ENCODE measurements at places on chromosomes 3 and 15.
A peak's percentile ranks its signal among the peaks of the same experiment; 100 is the strongest.

DNA sequence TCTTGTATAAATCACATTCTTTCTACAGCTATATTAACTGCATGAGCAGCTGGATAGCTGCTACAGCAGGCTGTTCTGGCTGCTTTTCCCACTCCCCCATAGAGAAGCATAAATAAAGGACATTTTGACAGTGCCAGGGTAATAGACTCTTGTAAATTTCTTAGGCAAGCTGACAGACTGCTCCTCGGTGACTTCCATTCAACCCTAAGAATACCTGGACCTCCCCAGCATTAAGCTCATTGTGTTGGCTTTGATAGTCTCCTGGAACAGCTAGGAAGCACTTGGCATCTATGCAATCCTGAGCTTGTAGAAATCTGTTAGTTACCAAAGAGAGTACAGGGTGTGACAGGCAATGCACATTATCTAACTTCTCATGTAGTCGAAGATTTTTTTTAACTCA, 475.4 kb downstream of the AGBL1 start:
- no peak for DNase-seq

GRCh38 chr3:123064914-123065313, 1.9 kb upstream of the PDIA5 start:
- no peak for DNase-seq

DNA sequence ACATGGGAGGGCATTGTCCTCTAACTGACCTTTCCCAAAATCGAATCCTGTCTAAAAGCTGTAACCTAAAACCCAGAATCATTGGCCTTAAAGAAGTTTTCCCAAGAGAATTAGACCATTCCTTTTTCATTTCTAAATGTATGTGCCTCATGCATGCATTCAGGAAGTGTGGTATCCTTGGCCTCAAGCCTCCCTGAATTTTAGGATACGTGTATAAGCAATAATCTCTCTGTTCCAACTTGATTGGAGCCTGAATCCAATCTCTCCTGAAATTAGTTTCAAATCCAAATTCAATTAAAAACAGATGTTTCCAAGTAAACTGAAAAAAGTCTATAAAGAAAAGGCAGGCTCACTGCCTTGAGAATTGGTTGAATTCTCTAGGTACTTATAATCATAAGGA, 86.0 kb upstream of the VEPH1 start:
- no peak for DNase-seq

- DNase-seq: no peak
Observed at GRCh38 chr3:19901337-19901736, 32.7 kb downstream of the EFHB start.

- no peak for DNase-seq
Observed at GRCh38 chr15:70259640-70260508, 162.2 kb upstream of the TLE3 start.

DNA sequence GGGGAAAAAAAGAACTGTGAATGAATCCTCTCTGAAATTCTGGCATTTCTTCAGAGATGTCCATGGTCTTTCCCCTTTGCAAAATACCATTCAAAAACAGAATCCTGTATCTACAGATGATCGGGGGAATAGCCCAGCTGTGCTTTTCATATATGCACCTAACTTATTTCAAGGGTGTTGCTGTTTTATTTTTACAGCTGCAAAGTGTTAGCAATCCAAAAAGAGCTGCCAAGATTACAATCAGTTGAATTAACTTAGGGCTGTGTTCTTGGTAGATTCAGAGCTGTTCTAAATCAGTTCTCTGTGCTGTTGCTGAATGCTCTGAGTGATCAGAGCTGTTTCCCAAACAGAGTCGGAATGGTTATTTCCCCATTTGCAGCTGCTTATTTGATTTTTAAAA, 175.7 kb upstream of the SEMA6D start:
- DNase-seq: no peak

DNA sequence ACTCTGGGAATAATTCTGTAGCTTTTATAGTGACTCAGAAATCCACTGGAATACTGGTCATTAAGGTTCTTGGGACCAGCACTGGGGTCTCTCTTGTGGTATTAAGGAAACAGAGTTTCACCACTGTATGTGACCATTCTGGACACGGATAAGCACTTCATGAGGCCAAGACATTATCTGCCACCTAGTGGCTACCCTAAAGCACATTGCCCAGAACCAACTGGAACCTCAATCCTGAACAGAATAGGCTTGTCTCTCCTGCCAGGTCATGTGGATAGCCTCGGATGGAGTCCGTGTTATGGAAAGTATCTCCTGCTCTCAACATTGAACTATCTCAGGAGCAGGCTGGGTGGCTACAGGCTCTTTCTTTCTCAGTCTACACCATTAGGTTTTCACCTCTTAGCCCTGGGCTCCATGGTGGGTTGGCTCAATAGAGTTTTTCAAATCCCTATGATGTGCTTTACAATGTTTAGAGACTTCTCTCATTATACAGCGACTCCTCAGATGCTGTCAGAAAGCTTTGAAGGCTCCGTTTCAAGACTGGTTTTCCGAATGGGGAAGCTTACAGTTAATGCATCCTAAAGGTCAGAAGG, 167.6 kb upstream of the ST8SIA2 start:
- DNase-seq: no peak

GRCh38 chr3:149332771-149333170, 665 bp downstream of the TM4SF18 start:
- no peak for DNase-seq

- DNase-seq: peak; percentile 36
Observed at GRCh38 chr15:56040081-56041035, 46.9 kb upstream of the NEDD4 start.

DNA sequence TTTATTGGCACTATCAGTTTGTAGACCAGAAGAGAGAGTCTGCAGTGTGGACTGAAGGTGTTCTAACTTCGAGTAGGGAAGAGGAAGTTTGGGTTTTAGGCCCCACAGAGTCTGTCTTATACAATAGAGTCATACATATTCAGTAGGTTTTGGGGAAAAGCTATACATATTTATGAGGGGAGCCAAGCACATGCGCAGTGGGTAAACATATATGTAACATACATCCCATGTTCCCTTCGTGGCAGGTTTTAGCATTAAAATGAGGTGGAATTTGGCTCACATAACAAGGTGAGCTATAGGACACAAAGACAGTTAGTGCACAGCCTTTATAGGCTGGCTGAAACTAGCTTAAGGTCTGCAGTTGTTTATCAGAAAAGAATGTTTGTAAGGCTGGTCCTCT, 4.9 kb downstream of the GALK2 start:
- DNase-seq: no peak

GRCh38 chr15:66572146-66572545, 6.3 kb upstream of the LCTL start:
- no peak for DNase-seq

DNA sequence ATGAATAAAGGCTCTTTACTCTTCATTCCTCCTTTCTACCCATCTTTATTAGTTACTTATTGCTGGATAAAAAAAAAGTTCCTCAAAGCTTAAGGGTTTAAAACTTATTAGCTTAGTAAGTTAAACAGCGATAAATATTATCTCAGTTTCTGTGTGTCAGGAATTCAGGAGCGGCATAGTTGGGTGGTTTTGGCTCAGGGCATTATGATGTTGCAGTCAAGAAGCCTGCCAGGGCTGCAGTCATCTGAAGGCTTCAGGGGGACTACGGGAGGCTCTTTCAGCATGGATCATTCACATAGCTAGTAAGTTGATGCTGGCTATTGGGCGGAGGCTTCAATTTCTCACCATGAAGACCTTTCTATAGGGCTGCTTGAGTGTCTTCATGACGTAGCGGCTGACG, 1.9 kb upstream of the DLG1 start:
- DNase-seq: no peak

GRCh38 chr3:39724233-39724846, 85.1 kb upstream of the MYRIP start:
- no peak for DNase-seq

- no peak for DNase-seq
Observed at GRCh38 chr3:16523778-16524177, 10.3 kb upstream of the RFTN1 start.

- no peak for DNase-seq
Observed at GRCh38 chr3:141825216-141826011, 51.0 kb upstream of the ATP1B3 start.

DNA sequence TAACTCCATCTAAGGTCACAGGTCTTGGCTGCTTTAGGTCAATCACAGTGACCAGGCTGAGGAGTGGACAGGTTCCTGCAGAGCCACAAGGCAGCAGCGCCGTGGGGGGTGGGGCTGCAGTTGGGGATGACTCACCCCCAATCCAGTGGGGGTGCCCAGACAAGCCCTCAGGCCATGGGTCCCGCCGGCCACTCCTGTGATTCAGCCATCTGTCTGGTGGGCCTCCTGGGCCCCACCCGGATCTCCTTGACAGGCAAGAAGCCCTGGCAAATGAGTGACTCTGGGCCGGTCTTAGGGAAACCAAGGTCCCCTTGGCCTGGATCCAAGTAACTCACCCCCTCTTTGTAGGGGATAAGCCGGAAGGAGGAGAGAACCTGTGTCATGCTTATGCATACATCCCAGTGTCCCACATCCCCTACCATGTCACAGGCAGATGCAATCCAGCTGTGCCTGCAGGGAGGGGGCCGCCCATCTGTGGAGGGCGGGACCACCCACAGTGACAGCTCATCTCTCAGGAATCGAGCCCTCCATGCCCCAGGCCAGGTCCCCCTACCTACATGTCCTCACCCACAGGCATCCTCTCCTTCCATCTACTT, 495 bp upstream of the COL7A1 start:
- no peak for DNase-seq

- DNase-seq: no peak
Observed at GRCh38 chr15:48954538-48954937, 9.2 kb downstream of the SHC4 start.

DNA sequence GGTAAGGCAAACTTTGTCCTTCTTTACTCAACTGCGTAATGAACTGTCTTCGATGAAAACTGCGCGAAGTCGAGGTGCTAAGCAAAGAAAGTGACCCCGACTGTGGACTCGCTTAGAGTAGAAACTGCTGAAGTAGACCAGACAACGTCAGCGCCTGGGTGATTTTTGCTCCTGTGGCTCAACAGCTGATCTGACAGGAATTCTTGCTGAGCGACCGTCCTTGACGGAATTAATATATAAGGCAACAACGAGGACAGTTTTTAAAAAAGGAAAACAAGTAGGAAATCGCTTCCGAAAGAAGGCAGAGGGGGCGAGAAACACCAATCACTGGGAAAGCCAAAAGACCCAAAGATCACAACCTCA, 541 bp downstream of the RPS27L start:
- DNase-seq: peak; percentile 9

DNA sequence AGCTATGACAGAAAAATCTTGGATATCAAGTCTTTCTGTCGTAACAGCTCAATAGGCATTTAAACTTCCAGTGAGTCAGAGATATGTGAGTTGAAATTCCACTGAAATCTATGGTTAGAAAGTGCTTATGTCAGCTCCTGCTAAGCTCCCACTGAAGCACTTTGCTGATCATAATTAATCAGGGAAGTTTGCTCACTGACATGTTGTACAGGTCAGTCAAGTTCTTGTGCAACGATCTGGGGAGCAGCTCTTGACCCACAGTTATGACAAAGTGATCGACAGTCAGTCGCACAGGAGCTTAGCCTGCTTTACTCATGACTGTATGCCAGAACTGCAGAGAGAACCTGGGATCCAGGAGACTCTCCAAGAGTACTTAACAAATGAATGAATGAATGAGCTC, 453.5 kb downstream of the SOX2 start:
- no peak for DNase-seq

DNA sequence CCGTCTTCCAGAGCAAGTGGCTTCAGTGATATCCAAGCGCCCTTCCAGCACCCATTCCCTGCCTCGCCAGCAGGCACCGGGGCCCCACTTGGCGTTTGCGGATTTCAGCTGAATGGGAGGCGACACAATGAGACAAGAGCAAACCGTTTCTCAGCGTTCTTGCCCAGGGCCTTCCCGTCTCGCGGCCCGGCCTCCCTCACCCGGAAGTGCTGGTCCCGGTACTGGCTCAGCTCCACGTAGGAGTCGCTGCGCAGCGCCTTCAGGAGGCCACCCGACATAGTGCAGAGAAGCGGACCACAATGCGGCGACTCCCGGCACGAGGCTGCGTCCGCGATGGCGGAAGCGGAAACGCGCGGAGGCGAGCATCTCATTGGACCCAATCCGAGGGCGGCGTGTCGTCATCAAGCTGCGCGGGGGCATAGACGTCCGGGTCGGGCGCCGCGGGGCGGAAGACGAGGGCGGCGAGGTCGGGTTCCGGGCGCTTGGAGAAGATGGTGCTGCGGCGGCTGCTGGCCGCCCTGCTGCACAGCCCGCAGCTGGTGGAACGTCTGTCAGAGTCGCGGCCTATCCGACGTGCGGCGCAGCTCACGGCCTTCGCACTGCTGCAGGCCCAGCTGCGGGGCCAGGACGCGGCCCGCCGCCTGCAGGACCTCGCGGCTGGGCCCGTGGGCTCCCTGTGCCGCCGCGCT, at the start of gene NCBP2:
Gene NCBP2 (minus strand): TSS at position 303 of the 689 bp plus-strand sequence. CDS start 25 bp downstream, at position 278.
- peak; percentile 100 for DNase-seq

GRCh38 chr15:63059573-63060216, 17.1 kb downstream of the TPM1 start:
- DNase-seq: no peak

DNA sequence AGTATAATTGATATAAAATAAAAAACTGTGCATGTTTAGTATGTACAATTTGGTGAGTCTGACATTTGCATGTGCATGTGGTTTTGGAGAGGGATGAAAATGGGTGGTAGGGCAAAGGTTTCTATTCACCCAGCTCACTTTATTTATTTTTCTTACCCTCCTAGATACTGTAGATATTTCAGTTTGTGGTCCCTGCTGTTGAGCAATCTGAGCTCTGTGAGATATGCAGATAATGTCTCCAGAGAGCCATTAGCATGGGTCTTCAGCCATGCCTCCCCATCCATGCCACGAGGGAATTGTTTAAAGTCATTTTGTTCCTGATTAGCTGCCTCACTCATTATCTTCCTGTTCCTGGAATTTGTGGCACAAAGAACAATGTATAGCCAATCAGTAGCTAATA, 44.4 kb upstream of the B3GALNT1 start:
- DNase-seq: no peak

DNA sequence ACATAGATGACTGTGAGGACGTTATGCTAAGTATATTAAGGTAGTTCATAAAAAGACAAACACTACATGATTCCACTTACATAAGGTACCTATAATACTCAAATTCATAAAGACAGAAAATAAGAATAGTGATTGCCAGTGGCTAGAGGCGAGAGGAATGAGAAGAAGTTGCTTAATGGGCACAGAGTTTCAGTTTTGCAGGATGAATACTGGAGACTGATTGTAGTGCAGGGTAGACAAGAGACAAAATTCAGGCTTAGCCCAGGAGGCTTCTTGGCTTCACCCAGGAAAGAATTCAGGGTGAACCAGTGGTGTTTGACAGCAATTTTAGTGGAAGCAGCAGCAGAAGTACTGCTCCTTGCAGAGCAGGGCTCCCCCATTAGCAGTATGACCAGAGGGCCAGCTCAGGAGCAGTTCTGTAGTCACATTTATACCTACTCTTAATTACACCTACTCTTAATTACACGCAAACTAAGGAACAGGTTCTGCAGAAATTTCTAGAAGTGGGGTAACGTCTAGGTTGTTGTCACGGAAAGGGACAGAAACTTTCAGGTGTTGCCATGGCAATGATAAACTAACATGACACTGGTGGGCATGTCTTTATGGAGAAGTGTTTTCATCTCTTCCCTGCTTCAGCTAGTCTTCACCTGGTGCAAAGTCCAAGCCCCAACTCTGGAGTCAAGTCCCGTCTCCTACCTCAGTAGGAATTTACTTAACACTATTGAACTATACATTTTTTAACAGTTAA, 55.2 kb downstream of the TBL1XR1 start:
- DNase-seq: no peak

GRCh38 chr3:141450727-141451375, 36.0 kb upstream of the RASA2 start:
- no peak for DNase-seq
